Activated CD4-positive, alpha-beta memory T cell treated with anti-CD3 and anti-CD28 coated beads for 36 hours (primary cell): ENCODE measurements at places on chromosomes 2 and 18.
A peak's percentile ranks its signal among the peaks of the same experiment; 100 is the strongest.

- DNase-seq, result no peak
Measured at GRCh38 chr2:232549655-232550353, 553 bp downstream of the TIGD1 start.

DNA sequence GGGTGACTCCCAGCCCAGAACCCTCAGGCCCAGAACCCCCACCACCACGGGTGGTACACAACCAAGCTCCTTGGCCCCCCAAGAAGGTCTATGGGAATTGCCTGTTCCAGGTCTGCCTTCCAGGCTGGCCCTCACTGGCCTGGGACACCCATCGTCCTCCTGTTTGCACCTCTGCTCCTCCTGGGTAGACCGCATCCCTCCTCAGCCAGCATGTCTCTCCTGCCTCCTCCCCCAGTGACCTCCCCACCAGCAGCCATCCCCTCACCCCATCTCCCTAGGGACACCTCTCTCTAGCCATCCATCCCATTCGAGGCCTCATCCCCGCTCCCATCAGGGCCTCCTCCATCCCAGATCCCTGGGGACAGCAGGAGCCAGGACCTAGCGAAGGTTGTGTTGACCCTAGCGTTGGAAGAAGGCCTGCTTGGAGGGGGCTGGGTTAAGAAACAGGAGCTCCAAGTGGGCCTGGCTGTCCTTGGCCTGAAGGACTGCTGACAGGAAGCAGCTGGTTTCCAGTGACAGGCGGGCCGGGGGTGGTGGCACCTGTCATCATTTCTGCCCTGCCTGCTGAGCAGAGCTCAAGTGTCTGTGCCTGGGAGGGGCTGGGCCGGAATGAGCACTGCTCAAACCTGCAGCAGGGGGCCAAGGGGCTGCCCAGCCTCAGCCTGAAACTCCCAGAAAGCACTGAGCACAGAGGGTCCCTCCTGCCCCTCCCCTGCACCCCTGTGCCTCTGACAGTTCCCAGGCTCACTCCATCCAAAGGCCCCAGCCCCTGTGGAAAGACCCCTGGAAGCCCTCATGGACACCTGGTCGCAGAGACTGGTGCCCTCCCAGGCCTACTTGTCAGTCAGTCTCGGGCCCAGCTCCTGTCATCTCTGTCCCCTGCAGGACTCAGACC is 96.0 kb upstream of the OTOS start:
- DNase-seq, result peak; percentile 25

DNA sequence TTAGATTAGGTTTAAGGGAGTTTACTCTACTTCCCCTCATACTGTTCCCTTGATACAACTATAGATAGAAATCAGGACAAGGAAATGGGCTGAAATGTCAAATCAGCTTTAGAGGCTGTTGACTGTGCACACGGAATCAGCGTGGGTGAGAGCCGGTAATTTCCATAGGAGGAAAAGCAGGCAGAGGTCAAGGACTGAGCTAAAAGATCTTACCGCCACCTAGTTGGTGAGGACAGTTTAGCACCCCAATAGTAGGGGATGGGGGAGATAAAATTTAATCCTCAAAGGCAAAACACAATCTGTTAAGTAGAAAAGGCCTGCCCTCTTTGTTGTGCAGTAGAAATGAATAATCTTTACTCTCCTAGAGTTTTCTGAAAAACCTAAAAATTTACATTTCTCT is 1154.5 kb upstream of the CHAC2 start:
- no peak for DNase-seq

- DNase-seq, result no peak
Measured at GRCh38 chr2:239890206-239890746, 134.9 kb downstream of the NDUFA10 start.

- no peak for DNase-seq
Measured at GRCh38 chr2:42007551-42007950, 40.3 kb upstream of the PKDCC start.

DNA sequence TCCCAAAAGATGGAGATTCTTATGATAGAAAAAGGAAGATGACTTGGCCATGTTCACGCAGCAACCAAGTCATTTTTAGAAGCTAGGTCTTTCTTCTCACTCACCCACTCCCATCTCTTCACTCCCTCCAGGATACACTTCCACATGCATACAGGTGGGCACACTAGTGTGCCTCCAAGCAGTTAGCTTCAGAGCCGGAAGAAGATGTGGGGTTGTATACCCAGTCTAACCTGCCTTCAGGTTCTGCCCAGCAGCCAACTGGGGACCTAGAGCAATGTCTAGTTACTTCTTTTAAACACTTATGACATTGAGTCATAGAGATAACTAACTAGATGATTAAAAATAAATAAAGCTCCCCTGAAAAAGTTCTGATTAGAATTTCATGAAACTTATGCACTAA is 21.8 kb upstream of the TANK start:
- peak; percentile 46 for DNase-seq

- no peak for DNase-seq
Measured at GRCh38 chr18:76392349-76392748, 102.7 kb downstream of the ZNF516 start.

- DNase-seq, result no peak
Measured at GRCh38 chr2:172299741-172300140, 127.6 kb upstream of the ITGA6 start.

GRCh38 chr2:48691935-48692691 is 63.4 kb downstream of the LHCGR start:
- no peak for DNase-seq

DNA sequence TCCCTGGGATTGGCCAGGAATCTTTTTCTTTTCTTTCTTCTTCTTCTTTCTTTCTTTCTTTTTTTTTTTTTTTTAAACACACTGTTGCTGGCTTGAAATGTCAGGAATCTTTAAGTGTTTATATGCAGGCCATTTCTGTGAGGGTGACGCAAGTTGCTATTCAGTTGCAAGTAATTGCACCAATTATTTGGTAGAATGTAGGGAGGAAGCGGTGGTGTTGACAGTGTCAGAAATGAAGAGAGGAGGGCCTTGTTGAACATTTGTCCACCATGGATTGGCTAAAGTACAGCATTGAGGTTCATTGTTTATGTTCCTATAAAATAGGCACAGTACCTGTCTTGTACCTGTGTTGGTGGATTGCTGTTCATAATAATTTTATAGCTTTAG is 6.5 kb downstream of the RPIA start:
- no peak for DNase-seq

GRCh38 chr2:69119104-69119894 is 106.3 kb downstream of the ANTXR1 start:
- DNase-seq, result no peak

DNA sequence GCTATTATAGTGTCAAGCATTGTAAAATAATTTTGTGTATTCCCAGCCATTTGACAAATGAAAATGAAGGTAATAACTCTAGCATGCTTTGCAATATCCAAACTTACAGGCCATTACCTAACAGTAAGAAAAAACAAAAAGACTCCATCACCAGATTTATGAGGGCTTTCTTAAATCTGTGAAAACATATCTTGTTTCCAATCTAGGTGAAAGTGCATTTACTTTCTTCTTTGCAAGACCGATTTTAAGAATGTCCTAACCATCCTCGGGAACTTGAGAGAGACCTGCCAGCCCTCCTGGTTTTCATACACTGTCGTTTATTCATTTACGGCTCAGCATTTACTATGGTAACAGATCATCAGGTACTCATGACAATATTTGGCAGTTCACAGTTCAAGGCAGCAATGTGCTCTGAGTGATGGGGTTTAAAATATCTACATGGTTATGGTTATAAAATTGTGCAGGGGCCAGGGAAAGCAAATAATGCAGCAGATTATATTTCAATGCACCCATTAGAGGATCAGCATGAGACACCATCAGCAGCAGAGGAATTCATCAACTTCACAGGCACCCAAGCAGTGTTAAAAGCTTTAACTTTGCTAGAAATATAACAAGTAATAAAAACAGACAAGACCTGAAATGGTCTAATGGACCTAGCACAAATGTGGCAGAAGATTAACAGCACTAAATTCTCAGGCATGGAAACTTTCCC is 34.4 kb upstream of the PARD3B start:
- DNase-seq, result no peak

- DNase-seq, result no peak
Measured at GRCh38 chr2:12293874-12294273, 422.9 kb upstream of the TRIB2 start.

- DNase-seq, result no peak
Measured at GRCh38 chr18:34723143-34723542, 13.0 kb downstream of the DTNA start.

- DNase-seq, result no peak
Measured at GRCh38 chr18:13500869-13501542, 225.4 kb downstream of the FAM210A start.

GRCh38 chr2:235904585-235904931 is 263.6 kb downstream of the GBX2 start:
- DNase-seq, result no peak

- no peak for DNase-seq
Measured at GRCh38 chr2:143905587-143905986, 614.3 kb downstream of the ZEB2 start.

GRCh38 chr18:29712785-29713184 is 1329.8 kb downstream of the DSC3 start:
- no peak for DNase-seq

DNA sequence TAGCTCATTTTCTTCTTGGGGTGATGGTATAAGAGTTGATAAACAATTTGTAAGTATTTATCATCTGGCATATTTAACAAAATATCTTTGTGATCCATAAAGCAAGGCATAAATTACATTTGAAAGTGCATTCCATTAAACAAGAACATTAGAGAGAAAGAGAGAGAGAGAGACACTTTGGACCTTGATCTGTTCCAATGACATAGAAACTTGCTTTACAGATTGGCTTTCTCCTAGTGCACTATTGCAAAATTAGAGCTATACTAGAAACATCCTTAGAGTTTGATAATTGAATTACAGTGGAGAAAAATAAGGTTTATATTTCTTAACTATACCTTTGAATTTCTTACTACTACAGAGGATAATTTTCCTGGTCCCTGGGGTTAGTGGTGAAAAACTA is 5.7 kb upstream of the ACADL start:
- no peak for DNase-seq

DNA sequence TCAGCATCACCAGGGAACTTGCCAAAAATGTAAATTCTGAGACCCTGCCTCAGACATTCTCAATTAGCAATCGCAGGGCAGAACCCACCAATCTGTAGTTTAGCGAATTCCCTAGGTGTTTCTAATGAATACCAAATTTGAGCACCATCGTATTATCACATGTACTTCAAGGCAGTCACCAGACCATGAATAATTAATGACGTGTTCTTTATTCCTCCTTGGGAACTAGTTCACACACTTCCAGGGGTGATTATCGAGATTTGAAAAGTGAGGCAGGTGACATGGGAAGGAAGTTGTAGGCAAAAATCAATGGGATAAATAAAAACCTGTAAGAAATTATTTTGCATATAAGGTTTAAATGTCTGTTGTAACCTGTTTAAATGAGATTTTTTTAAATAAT is 102.5 kb upstream of the CRIM1 start:
- DNase-seq, result no peak

DNA sequence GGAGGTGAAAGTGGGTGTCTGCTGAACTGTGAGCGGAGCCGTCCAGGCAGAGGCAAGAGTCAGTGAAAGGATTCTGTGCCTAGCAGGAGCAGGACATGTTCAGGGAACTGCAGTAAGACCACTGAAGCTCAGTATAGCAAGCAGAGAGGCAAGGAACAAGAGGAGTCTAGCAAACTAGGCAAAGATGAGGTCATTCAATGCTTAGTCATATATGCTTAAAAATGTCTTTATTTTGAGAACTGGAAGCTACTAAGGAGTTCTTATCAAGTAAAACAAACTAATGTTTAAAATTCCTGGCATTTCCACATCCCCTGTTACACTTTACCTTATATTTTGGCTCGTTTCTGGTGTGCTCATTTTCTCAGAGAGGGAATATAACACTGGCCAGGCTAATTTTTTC is 913.4 kb downstream of the CBLN2 start:
- DNase-seq, result no peak

DNA sequence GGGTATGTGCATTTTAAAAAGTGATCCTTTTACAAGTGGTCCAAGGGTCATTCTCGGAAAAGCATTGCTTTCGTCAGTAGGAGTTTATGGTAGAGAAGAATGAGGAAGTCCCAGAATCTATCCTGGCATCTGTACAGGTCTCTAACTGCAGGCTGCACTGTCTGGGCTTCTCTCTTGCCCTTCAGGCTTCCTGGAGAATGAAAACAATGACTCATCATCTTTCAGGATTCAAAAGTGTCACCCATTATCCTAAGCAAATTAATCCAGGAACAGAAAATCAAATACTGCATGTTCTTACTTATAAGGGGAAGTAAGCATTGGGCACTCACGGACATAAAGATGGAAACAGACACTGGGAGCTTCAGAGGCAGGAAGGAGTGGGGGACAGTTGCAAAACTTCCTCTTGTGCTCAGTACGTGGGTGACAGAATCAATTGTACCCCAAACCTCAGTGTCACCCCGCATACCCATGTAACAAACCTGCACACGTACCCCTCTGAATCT is 60.2 kb upstream of the TXNDC2 start:
- no peak for DNase-seq

- no peak for DNase-seq
Measured at GRCh38 chr2:143398781-143399180, 269.6 kb downstream of the ARHGAP15 start.

DNA sequence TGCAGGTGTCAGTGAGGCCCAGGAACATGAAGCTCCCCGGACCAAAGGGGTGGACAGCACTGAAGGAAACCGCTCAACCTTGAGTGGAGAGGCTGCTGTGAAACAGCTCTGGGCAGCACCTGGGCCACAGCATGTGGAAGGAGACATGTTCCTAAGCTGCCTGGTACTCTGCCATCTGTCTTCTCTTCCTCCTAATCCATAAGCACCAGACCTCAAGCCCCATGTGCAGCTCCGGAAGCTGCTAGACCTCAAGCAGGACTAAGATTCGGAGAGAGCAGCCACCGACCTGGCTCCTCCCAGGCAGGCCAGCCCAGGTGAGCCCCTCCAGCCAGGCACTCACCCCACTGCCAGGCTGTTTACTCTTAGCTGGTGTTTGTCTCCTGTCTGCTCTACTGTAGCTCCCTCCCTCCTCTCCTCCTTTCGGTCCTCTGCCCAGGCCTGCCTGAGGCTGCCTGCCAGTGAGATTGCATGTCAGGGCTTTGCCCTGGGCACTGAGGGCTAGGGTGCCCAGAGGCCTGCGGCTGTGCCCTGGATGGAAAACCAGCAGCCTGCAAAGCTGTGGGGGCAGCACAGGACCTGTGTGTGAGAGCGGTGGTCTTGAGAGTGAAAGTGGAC is 53.7 kb downstream of the BCL11A start:
- no peak for DNase-seq

- DNase-seq, result no peak
Measured at GRCh38 chr2:119242276-119243119, 18.9 kb downstream of the STEAP3 start.

DNA sequence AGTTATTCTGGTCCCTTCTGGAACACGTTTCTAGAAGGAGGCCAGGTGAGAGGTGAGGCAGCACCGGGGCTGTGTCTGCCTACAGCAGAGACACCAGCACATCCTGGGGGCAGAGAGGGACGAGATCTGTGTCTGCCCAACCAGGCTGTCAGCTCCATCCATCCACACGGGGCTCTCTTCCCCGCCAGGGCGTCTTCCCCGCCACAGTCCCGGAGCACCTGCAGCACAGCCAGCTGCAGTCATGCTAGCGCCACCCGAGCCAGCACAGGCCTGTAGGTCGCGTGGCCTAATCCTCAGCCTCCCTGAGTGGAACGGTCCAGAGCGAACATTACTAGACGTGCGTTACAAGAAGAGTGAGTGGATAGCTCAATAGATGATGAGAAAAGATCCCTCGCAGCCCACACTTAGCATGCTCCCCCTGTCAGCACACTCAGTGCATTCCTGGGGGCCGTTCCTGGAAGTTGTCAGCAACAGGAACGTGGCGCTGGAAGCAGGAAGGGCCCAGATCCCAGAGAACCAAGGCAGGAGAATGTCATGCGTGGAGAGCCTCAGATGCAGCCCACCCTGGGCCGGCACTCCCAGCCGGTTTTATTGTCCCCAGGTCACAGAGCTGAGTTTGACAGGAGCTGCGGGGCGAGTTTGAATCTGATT is 179.0 kb downstream of the TWIST2 start:
- DNase-seq, result no peak
